ENCODE measurements at places on chromosomes 2 and 18. TPM values are rescaled to one million over a fixed set of nuclear protein-coding genes. Genes with fewer than 3 reads are reported as not detected.

- peaks cover 23% of the 10 kb centered on the region for H3K27me3 ChIP-seq
- no peaks in the 10 kb centered on the region for H3K4me1 ChIP-seq
- no peak overlapping the region for H3K27ac ChIP-seq
- H3K36me3 ChIP-seq, result no peaks in the 10 kb centered on the region
- no peak for DNase-seq
Measured at GRCh38 chr2:109680523-109681297, 66.5 kb downstream of the SOWAHC start.

The ANKRD30BL gene
- total RNA-seq, result not detected

DNA sequence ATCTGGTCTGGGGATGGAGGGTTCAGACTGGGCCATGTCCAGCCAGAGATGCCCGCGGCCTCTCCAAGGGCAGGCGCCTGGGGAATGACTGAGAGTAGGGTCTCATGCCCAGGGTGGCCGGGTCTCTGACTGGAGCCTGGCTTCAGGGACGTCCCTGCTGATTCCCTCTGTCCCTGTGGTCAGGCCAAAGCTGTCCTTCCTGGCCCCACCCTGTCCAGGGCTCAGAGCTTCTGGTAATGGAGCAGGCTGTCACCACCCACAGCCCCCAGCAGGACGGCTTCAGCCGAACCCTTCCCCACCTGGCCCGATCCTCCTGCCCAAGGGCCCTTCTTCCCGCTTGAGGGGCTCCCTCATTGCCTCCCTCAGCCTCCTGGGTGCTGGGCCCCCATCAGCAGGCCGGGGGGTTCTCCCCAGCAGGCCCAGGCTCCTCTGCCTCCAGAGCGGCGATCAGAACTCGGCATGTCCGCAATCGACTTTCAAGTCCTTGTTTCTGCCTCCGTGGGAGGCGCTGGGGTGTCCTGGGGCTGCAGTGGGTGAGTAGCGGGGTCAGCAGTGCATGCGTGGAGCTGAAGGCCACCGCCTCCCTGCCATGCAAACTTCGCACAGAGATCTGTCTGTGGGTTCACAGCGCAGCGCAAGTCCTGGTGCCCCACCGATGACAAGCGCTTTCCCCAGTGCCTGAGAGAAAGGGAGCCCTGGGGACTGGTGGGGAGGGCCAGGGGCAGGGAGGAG lies 18.3 kb downstream of the RAMP1 start:
- H3K27me3 ChIP-seq, result no peaks in the 10 kb centered on the region
- no peak overlapping the region for H3K27ac ChIP-seq
- no peak overlapping the region for H3K4me3 ChIP-seq

The TSPYL6 gene
- not detected for total RNA-seq

DNA sequence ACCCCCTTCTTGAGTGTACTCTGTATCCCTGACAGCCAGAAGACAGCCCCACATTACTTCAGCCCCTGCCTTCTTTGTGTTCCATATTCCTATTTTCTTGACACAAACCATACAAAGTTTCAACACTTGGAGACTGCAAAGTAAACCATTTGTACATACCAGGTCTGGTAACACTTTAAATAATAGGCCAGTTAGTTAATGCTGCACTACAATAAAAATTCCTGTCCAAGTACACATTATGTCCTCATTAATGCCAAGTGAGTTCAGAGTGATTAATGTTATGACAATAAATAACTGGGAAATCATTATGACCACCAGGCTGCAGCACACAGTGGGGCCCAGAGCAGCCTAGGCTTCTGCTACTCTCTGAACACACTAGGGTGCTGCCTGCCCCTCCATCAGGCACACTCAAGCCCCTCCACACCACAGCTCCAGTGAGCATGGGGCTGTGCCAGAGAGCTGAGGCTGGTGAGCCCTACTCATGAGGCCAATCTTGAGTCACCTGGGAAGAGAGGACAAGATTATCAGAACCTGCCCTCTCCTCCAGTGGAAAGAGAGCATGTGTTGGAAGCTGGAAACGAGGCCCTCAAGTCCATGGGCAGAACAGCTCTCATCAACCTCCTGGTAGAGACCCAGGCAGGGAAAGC lies 138.7 kb downstream of the TTC32 start:
- no peaks in the 10 kb centered on the region for H3K27me3 ChIP-seq
- H3K4me1 ChIP-seq, result peaks cover 8% of the 10 kb centered on the region
- DNase-seq, result no peak

The LYPD6 gene
- 1.1 TPM for total RNA-seq

The POTEJ gene
- total RNA-seq, result not detected

DNA sequence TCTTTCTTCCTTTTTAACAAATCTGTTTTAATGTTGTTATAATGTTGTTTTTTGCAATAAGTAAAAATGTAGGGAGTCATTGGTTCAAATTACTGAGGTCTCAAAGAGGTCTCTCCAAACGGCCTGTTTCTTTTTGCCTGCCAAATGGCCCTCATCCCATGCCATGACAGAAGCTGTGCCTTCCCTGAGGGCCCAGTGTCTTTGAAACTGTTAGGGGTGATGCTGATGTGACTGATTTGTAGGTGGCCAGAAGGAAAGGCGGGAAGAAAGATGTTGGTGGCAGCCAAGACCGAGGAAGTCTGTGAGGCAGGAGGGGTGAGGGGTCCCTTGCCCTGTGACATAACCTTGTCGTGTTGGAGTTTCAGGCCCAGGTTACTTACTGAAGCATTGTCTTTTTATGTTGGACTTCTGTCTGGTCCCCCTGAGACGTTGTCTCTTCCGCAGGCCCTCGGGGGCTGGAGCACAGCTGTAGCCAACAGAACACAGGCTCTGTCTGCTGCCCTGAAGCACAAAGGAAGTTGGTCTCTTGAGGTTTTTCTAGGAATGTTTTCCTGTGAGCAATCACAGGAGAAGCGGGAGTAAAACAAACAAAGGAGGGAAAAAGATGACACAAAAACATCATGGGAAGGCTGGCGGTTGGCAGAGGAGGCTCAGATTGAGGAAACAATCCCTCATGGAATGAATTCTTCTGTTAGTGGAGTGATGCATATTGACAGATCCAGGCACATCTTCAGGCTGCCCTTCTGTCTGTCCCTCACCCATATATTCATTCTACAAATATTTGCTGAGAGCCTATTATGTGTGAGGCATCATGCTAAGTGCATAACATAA lies 4.9 kb upstream of the ST3GAL5 start:
- H3K27me3 ChIP-seq, result no peaks in the 10 kb centered on the region
- peaks cover 32% of the 10 kb centered on the region for H3K4me1 ChIP-seq
- peak overlapping the region; percentile 17 for H3K4me3 ChIP-seq

The RTP5 gene
- not detected for total RNA-seq

GRCh38 chr2:236670235-236670620 lies 100.6 kb downstream of the ACKR3 start:
- H3K27ac ChIP-seq, result no peak overlapping the region
- peaks cover 10% of the 10 kb centered on the region for H3K4me1 ChIP-seq
